ENCODE measurements at places on chromosomes 3 and 15.

DNA sequence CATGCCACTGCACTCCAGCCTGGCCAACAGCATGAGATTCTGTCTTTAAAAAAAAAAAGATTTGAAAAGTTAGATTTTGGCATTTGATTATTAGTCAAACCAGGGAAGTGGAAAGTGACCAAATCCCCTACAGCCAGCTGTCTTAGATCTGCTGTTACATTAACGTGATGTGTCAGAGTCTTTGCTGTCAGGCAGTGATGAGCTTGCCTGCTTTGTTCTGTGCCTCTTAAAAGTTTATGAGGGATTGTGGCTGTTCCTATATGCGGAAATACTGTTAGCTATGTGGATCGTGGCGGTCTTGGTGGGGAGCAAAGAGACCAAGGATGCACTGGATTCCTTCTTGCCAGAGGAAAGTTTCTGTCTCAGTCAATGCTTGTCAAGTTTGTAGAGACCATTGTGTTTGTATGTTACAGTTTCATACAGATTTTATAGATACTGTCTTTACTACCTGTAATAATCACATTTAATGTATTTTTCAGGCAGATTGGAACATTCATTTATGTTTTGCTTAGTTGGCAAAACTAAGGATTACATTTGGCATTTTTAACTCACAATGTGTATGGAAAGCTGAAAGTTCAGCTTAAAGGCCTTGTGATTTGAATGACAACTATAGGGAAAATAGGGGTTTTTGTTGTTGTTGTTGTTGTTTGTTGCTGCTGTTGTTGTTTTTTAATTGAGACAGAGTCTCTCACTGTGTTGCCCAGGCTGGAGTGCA is 137.4 kb downstream of the VPS8 start:
- no peak for DNase-seq

- DNase-seq = no peak
These were observed 263.8 kb downstream of the SLCO3A1 start for GRCh38 chr15:92117261-92117731.

- no peak for DNase-seq
These were observed 401 bp downstream of the RAMAC start for GRCh38 chr15:82986442-82986780.

DNA sequence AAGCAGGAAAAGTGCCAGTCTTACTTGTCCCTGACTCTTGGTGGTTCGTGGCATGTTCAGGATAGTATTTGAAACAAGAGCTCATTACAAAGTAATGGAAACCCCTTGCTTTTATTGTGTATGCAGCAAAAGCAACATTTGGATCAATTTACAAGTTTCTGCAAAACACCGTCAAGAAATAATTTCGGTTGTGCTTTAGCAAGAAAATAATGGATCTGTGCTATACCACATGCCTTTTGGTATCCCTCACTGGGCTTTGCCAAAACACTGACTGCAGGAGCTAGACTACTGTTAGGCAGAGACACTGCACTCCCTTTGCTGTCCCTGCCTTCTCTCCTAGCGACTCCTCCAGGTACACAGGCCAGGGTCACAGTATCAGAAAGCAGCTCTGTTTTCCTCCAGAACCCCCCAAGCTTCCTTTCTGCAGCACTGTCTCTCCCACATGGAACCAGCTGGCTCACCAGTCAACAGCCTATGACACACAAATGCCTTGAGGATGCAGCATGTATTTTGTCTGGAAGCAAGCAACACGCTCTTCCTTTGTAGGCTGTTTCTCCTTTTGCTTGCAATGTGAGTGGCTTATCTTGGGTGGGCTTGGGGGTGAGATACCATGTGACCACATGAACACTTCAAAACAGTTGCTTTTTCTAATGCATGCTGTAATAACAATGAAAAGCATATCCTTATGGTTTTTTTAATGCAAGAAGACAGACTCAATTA is 111.4 kb downstream of the PGPEP1L start:
- DNase-seq = no peak

DNA sequence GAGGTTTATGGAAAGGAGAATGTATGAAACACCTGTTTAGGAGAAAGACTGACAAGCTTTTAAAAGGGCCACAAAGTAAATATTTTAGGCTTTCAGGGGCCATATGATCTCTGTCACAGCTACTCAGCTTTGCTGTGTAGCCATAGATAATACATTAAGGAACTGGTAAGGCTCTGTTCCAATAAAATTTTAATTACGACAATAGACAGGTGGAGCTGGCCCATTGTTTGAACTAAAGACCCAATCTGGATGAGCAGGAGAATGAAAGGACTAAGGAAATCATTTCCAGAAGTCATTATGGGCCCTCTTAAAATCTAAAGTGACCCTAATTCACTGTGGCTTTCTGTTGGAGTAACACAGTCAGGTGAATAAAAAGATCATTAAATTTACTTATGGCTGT is 48.5 kb upstream of the SLC12A8 start:
- no peak for DNase-seq

GRCh38 chr3:5016211-5017161 is 37.2 kb downstream of the BHLHE40 start:
- peak; percentile 22 for DNase-seq

- DNase-seq = no peak
These were observed 2.4 kb downstream of the IGF2BP2 start for GRCh38 chr3:185822221-185823000.

DNA sequence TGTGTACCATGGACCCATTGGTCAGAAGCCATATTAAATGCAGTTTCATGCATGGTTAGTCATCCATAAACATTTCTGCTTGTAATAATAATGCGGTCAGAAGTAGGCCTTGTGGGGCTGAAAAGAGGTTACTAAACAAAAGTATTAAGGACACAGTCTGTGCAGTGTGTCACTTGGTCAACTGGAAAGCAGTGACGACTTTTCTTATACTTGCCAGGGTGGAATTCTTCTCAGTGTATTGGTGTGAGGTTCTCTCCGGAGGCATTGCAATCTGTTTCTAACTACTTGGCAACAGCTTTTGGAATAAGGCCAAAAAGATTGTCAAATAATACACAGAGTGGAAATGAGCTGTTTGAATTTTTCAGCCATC is 46.8 kb downstream of the CHL1 start:
- DNase-seq = no peak

- DNase-seq = no peak
These were observed 136.4 kb upstream of the GOLGA6L4 start for GRCh38 chr15:84099181-84099580.

DNA sequence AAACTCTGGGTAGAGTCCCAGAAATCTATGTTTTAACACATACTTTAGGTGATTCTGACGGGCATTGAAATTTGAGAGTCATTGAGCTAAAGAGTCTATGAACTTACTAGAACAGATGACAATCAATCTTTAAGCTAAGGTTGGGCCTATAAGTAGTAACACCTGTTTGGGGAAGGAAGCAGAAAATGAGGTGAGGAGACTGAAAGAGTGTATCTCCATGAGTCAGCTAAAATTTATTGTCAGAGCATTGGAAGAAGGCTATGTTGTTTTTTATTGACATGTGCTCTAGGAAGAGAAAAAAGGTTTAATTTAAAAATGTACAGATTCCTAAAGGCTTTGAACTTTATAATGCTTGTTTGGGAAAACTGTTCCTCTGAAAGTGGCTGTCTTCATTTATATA is 42.9 kb downstream of the TPRG1 start:
- no peak for DNase-seq

GRCh38 chr3:64530434-64531049 is 157.3 kb downstream of the ADAMTS9 start:
- DNase-seq = no peak

- DNase-seq = no peak
These were observed 15.4 kb downstream of the DPH3 start for GRCh38 chr3:16249336-16249735.

- DNase-seq = no peak
These were observed 7.0 kb downstream of the PPCDC start for GRCh38 chr15:75030424-75030823.

GRCh38 chr3:151446002-151446340 is 14.9 kb downstream of the IGSF10 start:
- DNase-seq = no peak

DNA sequence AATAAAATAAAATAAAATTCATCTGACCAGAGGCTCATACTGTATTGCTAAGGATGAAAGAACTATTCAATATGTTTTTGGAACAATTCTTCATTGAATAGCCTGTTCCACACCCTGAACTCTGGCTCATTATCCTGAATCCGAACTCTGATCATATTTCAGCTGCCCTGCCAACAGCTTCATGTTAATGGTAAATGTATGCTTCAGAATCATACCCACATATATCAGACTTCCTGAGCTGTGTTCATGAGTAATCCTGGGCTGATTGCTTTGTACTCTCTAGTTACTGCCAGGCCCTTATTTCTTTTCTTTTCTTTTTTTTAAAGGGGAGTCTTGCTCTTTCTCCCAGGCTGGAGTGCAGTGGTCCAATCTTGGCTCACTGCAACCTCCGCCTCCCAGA is 11.8 kb downstream of the INO80 start:
- no peak for DNase-seq

DNA sequence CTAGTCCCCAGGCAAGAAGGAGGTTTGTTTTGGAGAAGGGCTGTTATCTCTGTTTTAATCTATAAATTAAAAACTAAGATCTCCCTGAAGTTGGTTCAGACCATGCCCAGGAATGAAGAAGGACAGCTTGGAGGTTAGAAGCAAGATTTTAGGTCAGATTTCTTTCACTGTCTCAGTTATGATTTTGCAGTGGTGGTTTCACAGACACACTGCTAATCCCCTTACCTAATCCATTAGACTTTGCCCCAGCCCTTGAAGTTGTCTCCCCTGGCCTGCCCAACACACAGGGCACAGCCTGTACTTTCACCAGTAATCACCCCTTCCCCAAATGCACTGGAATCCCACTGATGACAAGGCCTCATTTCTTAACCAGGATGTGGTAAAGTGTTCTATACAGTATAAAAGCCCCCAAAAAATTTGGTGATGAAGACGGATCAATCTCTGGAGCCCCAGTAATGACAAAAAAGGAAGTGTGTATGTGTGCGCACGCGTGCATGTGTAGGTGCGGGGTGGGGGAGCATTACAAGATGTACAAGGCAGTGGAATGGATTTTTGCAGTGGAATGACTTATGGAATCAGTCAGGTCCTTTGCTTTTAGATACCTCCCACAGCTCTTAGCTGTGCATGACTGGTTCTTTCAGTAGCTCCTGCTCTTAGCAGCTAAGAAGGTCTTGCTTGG is 73.1 kb upstream of the TERB2 start:
- DNase-seq = no peak

GRCh38 chr3:8882642-8883041 is 80.6 kb downstream of the RAD18 start:
- no peak for DNase-seq

- no peak for DNase-seq
These were observed 18.0 kb downstream of the ESYT3 start for GRCh38 chr3:138452436-138452835.

DNA sequence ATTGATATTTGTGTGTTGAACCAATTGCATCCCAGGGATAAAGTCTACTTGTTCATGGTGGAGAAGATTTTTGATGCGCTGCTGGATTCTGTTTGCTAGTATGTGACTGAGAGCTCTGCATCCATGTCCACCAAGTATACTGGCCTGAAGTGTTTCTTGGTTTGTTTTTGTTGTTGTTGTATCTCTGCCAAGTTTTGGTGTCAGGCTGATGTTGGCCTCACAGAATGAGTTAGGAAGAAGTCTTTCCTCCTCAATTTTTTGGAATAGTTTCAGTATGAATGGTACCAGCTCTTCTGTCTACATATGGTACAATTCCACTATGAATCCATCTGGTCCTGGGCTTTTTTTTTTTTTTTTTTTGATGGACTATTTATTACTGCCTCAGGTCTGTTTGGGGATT is 50.9 kb upstream of the OSTN start:
- no peak for DNase-seq

- no peak for DNase-seq
These were observed 1.5 kb downstream of the ATG3 start for GRCh38 chr3:112560307-112560706.

Data from stimulated activated CD8-positive, alpha-beta memory T cell treated with anti-CD3 and anti-CD28 coated beads, Interleukin-7, amount 100 ng/mL, for 1 hour (primary cell).